ENCODE measurements at places on chromosomes 16 and 17.

DNA sequence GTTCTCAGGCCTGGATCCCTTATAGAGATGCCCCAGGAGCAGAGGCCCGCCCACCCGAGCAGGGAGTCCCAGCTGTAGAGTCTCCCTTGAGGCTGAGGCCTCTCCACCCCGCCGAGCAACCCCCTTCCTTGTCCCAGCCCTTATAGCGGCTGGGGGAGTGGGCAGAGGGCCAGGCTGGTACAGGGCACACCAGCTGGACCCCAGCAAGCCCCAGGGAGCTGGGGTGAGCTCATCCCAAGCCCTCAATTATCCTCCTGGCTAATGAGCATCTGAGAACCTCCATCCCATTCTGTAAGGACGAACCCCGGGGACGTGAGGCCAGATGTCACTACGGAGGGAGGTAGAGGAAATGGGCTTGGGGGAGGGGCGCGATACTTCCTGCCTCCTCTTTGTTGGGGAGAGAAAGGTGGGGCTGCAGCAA, 3.2 kb upstream of the SNN start:
- ATAC-seq = no peak

- no peak for ATAC-seq
Observed at GRCh38 chr16:48907906-48908634, 298.1 kb upstream of the N4BP1 start.

DNA sequence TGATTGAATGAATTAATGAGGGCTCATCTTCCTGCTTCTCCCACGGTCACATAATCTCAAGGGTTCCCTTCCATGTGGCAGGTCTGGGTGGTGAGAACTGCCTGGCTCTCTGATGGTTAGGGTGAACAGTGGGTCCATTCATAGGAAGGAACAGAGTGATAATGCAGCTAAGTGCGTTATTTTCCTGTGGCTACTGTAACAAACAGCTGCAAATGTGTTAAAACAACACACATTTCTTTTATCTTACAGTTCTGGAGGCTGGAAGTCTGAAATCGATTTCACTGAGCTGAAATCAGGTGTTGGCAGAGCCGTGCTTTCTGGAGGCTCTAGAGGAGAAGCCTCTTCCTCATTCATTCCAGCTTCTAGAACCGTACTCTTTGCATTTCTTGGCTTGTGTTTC, 95.3 kb downstream of the BMERB1 start:
- ATAC-seq = no peak

GRCh38 chr17:3963237-3964201, 718 bp downstream of the ATP2A3 start:
- no peak for ATAC-seq

DNA sequence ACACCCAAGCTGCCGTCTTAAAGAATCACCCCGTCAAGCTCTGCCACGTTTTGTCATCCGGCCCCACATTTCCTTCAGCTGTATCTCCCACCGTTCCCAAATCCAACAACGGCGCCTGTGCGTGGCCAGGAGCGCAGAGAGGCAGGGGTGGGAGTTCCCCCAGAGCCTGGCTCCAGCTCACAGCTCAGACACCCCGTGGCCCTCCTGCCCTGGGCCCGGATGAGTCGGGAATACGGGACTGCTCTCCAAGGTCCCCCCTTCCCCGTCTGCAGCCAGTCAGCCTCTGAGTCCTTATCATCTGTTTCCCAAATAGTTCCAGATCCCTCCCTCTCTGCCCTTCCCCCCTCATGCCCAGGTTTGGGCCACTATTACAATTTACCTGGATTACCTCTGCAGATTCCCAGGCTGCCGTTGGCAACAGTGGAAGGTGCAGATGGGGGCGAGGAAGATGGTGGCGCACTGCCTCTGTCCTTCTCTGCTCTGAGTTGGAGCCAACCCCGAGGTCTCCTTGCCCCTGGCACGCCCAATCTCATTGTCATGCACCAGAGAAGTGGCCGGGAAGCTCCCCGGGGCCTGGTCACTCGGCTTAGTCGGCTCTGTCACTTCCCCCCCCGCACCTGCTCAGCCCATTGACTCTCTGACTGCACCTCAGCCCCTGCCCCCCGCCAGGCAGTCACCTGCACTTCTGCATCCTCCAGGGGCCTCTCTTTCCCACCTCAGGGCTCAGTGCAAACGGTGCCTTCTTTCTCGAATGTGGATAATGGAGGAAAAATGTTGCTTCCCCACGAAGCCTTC, 18.3 kb upstream of the RPTOR start:
- ATAC-seq = no peak

GRCh38 chr16:30352488-30353401, 2.4 kb downstream of the CD2BP2 start:
- ATAC-seq = no peak

DNA sequence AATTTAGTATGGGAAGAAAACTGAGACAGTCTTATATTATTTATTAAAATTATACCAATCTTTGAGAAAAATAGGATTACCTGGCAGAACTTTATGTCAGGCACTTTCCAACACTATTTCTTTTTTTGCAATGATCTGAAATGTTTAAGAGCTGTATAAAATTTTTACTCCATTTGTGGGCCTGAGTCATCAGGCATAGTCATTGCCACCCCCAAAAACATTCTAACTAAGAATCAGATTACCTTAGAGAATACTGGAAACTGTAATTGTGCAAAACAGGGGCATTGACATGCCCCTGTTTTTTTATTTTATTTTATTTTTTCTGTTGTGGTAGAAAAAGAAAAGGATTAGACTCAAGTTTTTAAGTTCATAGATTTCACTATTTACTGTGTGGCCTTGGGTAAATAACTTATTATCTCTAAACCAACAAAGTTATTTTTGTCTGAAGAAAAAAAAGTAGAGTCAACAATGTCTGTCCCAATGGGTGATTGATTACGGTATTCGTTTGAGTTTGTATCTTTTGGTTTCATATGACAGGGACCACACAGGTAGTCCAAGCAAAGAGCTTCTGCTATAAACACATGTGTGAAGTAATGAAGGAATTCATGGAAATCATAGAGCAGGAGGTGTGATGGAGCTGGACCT, 24.6 kb downstream of the VAT1L start:
- ATAC-seq = peak; percentile 70

DNA sequence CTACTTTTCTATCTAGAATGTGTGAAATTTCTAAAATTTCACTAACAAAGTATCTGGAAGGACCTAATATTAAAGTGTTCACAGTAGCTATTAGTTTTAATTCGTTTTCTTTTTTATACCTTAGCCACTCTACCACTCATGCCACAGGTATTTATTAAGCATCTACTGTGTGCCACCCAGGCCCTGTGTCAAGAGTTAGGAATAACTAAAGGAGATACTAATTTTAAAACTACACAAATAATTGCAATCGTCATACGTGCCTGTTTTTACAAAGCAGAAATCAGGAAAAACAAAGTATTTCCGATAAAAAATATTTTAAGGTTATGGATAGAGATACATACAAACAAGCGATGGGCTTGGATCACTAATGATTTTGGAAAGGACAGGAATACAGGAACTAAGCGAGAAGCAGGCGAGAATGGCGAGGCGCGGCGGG, 483 bp upstream of the EEF2K start:
- ATAC-seq = no peak

GRCh38 chr16:58488531-58488930, 11.4 kb upstream of the NDRG4 start:
- ATAC-seq = no peak

DNA sequence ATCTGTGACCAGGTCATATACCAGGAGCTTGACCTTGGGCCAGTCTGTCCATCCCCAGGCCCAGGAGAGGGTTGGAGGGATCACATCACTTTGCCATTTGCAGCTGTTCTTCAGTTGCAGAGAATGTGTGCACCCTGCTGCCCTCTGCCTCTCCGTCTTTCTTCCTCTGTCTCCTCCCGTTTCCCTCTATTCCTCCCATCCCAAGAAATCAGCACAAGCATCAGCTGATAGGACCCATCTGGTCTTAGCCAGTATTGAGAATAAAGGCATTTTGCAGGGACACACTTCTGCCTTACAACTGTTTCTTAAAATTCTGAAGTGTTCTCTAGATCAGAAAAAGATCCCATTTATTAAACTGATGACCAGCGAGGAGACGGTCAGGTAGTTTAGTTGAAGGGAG, 368.7 kb downstream of the CPPED1 start:
- ATAC-seq = no peak

DNA sequence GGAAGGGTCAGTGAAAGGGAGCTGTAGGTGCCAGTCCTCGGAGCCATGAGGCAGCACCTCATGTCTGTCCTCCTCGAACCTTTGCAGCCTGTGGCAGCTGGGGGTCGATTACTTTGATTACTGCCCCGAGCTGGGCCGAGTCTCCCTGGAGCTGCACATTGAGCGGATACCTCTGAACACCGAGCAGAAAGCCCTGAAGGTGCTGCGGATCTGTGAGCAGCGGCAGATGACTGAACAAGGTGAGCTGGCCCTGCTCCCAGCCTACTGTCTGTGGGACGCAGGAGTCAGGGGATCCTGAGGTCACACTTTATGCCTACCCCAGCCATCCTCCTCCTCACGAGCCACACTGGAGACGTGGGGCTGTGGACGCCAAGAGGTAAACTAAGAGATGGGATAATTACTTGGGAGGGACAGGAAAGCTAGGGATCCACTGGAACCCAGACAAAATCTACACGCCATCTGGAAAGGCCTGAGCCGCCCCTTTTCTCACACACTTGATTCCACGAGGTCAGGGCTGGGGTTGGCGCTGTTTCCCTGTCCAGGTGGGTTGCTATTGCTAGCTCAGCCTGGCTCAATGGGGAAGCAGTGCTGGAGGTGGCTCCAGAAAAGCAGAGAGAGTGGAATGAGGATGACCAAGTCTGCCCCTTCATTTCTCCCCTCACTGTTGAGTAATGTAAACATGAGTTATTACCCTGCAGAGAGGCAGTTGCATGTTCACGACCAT, 26.4 kb downstream of the NUP85 start:
- no peak for ATAC-seq

GRCh38 chr17:48757524-48757961, 29.0 kb upstream of the HOXB13 start:
- ATAC-seq = no peak

- ATAC-seq = no peak
Observed at GRCh38 chr17:6654841-6655731, 3.5 kb downstream of the C17orf100 start.

GRCh38 chr17:2455956-2456355, 55.1 kb upstream of the MNT start:
- ATAC-seq = no peak

DNA sequence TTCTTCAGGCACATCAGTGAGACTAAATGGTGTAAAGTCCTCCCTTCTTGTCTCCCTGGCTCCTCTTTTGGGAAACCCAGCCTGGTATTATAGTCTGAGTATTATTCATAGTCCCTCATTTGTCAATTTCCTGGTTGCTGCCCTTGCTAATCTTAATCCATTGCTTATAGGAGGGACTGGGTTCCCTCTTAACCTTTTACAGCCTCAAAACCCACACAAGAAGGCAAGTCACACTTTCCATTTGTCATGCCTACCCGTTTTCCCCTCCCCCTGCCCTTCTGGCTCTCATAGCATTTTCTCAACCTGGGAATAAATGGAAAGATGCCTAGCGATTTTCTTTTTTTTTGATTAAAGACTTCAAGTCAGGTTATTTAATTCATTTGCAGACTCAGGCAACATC, 124.8 kb downstream of the MAP2K6 start:
- ATAC-seq = no peak

- ATAC-seq = no peak
Observed at GRCh38 chr17:49393491-49394255, 21.0 kb downstream of the PHB1 start.

DNA sequence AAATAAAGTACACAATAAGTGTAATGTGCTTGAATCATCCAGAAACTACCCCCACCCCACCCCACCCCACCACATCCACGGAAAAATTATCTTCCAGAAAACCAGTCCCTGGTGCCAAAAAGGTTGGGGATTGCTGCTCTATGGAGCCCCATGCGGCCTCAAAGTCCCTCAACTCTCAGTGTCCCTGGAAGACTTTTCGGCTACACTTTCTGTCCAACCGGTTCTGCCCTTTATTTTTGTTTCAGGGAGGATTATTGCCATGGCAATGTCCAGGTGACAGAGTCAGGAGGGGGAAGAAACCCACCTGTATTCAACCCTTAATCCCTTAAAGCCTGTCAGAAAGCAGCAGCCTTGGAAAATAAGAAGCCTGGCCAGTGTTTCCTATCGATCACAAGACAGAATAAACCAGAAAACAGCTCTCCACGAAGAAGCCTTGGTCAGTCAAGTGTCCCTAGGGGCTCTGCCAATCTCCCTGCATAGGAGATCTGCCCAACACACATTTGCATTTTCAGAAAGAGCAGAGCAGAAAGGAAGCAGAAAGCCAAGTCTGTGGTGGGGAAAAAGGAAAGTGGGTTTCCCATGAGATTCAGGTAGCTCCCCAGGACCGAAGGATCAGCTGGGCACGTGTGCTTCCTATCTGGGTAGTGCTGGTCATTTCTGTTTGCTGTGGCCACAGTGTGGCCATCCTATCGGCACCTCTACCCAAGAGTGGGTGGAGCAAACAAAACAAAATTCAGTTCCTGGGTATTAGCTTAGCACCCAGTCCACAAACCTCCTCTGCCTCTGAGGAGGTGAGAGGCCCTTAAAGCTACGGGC, 342.7 kb downstream of the SOX9 start:
- ATAC-seq = no peak

- no peak for ATAC-seq
Observed at GRCh38 chr16:72609933-72610332, 438.0 kb upstream of the PMFBP1 start.

GRCh38 chr16:77062878-77063675, 127.9 kb upstream of the MON1B start:
- no peak for ATAC-seq

- ATAC-seq = no peak
Observed at GRCh38 chr16:79282806-79283205, 317.7 kb downstream of the MAF start.

DNA sequence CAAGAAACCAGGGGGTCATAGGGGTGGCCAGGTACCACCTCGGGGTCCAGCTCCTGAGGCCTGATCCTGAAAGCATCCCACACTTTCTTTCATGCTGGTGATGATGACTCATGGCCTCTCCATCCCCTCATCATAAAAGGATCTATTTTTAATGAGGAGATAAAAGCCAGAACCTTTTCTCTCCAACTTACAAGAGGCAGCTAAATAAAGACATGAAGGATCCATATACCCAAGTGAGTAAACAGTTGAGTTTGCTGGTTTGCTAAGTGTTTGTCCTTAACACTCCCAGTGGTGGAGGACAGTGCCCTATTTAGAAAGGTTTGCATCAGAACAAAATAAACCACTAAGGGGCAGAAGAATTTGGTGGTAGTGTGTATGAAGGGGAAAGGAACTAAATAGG, 383.8 kb downstream of the GRIN2A start:
- ATAC-seq = no peak

All from SK-N-SH treated with all-trans-retinoic acid at 6 μM for 48 hours (cell line).